Daoy (cell line): ENCODE measurements at places on chromosomes 12 and 14. TPM values are rescaled to one million over a fixed set of nuclear protein-coding genes. Genes with fewer than 3 reads are reported as not detected.
A peak's percentile ranks its signal among the peaks of the same experiment; 100 is the strongest.

The C12orf56 gene
- 0.06 TPM in 1 of 2 replicates, not detected in the other for total RNA-seq

The KRT73 gene
- not detected in 2 replicates for total RNA-seq

The HCAR2 gene
- not detected in 2 replicates for total RNA-seq

The SLC22A17 gene
- 13.8 and 13.9 TPM in 2 replicates for total RNA-seq

The SLC5A8 gene
- total RNA-seq: not detected in 2 replicates

The SYT1 gene
- total RNA-seq: 0.45 and 1.1 TPM in 2 replicates

The KRT3 gene
- total RNA-seq: not detected in 2 replicates

DNA sequence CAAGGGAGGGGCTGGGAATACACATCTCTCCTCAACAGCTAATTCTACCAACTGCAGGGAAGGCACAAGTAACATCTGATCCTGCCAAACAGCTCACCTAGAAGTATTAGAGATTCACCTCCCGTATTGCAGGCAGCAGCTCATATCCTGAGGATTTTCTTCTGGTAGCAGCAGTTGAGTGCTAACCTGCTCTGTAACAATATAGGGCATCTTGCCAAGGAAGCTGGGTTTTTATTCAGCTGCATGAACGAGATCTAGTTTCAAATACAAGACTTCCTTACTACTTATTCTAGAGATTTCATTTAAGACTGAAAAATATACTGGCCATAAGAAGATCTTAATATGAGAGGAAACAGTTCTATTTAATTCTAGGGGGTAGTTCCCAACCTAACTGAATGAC lies 261.4 kb upstream of the USP15 start:
- no peak for DNase-seq

- no peak for DNase-seq
Observed at GRCh38 chr14:58639198-58639565, 1.4 kb downstream of the DACT1 start.

DNA sequence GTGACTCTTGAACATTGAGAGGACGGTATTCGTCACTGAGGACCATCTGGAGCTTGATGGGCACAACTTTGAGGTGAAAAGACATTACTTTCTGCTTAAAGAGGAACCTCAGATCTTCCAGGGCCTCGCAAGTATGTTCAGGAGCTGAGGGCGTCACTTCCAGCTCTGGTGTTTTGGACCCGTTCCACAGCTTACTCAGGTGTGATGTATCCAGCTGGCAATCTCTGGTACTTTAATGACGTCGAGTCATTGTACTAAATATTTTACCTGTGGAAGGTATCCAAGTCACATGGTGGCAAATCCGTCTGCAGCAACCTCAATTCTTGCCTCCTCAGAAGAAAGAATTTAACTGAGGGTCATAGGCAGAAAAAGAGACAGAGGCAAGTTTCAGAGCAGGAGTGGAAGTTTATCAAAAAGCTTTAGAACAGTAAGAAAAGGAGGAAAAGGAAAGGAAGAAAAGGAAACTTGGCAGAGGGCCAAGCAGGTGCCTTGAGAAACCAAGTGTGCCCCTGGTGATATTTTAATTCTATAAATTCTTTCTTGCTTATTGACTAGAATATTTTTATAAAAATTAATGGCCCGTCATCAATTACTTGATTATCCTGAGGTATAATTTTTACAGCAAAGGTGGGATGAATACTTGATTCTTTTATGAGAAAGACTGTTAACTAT lies 250.6 kb downstream of the AEBP2 start:
- DNase-seq: no peak

DNA sequence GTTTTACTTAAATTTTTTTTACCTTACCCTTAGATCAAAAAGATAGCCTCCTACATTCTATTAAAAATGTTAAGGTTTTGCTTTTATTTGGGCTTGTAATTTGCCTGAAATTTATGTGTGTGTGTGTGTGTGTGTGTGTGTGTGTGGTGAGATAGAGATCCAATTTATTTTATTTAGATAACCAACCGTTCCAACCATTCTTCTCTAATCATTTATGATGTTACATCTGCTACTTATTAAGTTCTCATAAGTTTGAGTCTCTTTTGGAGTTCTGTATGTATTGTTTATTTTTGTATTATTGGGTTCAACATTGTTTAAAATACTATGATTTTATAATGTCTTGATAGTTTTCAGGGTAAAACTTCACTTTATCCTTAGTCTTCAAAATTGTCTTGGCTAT lies 70.6 kb upstream of the PAWR start:
- no peak for DNase-seq

DNA sequence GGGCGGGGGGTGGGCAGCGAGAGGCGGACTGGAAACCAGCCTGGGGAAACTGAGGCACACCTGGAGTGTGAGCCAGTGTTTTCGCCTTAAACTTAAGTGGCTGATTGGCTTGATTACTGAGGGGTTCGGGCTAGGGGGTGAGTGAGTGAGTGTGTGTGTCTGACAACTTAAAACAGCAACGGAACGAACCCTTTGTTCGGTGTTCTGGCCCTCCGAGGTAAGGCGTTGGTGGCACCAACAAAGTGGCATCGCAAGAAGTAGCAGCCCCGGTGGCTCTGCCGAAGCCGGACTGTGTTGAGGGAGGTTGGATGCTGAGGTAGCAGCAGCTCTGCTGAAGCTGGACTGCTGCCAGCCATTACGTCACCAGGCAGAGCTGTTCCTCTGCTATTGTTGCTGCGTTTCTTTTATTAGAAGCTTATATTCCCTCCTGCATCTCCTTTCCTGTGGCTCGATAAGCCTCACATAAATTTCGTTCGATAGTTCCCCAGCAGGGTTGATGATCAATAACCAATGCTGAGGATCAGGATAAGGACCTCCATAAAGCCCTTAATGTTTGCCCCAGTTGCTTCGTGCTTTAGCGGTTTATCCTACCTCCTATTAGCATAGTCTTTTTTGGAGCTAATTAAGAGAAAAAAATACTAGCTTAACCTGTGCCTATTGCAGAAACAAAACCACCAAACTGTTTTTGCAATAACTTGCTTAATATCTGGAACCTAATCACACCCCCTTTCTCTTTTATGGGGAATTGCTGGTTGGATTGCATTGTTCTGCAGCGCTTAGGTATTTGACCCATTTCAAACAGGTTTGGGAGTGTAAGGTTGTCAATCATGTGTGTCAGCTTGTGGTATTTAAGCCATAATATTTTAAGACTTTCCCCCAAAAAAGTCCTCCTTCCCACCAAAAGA lies 1.3 kb downstream of the GPR137C start:
- DNase-seq: peak; percentile 95

- peak; percentile 62 for DNase-seq
Observed at GRCh38 chr12:47561746-47562145, 144.1 kb downstream of the RPAP3 start.

DNA sequence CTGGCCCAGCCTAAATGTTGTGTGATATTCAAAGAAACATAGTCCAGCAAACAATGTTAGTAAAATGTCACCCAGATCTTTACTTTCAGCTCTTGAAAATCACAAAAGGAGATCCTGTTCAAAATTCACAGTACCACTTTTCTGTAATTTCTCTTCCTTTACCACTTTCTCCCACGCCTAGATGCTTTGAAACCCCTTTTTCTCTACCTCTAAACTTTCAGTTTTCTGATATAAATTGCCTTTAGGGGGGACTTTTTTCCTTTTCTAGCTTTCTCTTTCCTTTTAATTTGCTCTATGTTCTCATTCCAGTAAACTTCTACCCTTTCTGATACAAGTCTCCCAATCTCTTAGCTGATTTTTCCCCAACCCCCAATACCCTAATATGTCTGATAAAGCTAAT lies 101.8 kb downstream of the LMO3 start:
- no peak for DNase-seq

- DNase-seq: peak; percentile 91
Observed at GRCh38 chr12:27163048-27163715, 80.8 kb upstream of the C12orf71 start.

- no peak for DNase-seq
Observed at GRCh38 chr12:27924350-27925135, 48.0 kb downstream of the PTHLH start.

DNA sequence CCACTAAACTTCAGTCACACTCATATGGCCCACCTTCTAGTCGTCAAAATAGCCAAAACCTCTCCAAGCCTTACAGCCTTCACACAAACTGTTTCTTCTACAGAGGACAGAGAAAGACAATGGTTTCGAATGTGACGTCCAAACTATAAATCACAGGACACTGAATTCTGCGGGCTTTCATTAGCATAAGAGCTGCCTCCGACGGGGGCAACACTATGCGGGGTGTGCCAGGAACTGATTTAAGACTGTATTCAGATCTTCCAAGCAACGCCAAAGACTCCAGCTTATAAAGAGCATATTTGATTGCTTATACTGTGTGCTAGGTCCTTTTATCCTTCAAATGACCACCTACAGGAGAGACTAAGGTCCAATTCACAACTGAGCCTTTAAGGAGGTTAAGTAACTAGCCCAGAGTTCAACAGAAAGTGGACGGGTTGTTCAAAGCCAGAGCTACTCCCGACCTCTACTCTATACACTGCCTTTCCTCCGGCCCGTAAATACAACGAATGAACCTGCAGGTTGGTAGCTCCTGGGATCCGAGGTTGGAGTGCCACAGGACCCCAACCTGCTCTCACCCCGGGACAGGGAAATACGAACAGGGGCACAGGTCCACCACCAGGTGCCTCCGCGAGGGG lies 575 bp downstream of the L2HGDH start:
- DNase-seq: no peak

DNA sequence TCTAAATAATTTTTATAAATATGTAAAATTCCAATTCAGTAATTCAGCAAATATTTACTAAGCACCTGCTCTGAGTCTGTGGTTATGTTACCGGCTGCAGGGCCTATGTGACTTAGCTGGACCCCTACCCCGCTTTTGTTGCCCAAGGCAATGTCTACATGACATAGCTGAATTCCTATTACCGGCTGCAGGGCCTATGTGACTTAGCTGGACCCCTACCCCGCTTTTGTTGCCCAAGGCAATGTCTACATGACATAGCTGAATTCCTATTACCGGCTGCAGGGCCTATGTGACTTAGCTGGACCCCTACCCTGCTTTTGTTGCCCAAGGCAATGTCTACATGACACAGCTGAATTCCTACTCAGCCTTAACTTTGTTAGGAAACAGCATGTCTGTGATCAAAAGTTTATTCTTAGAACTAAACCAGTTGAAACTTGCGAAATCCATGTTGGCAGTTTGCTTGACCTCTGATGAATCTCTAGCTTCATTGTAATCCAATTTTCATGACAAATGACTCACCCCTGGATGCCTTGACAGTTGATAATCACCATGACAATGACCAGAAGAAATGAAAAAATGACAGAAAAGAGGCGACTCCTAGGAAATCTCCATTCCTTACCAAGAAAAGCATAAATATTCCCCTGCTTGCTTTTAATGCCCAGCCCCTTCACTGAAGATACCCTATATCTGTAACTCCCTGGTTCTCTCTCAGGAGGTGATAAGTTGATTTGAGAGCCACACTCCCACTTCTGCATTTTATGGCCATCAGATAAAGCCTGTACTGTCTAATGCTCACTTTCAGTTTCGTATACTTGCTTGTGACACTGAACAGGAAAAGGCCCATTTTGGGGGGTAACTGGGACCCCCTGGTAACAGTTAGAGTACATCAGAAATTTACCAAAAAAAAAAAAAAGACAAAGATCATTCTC lies 148.4 kb upstream of the SYT10 start:
- peak; percentile 1 for DNase-seq

- DNase-seq: no peak
Observed at GRCh38 chr14:83814896-83815295, 1715.0 kb upstream of the FLRT2 start.

DNA sequence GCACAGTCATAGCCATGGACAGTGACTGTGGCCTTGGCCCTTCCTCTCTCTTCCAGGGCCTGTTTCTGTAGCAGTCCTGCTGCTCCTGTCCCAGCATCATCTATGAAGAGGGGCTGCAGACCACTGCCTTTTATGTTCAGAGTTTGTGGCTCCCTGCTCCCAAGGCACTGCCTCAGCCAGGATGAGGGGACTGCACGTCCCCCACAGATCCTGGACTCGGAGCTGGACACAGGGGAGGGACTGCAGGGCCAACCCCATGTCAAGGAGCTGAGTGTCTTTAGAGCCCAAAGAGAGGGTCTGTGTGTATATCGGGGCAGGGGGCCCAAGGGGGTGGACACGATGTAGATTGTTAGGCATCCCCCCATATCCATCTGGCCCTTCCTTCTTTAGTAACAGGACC lies 60.6 kb upstream of the DIO3 start:
- no peak for DNase-seq

GRCh38 chr12:26853303-26854030 lies 20.5 kb upstream of the ITPR2 start:
- DNase-seq: peak; percentile 70

DNA sequence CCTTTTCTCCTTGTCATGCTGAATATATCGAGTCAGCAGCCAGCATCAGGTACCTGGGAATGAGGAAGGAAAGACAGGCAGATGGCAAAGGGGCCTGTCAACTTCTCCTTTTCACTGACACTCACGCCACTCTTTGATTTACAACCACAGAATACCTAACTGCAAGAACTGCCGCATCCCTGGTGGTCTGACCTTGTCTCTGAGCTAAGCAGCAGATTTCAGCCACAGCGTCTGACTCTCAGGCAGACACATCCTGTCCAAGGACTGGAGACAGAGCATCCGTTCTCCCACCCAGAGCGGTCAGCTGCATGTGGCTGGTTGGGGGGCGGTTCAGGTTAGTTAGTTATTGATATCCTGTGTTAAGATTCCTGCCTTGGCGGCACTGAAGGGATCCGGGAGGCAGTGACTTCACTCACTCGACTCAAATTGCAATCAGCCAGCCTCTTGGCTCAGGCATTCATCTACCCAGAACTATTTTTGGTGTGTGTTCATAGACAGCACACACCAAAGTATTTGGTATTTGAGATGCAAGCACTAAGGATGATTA lies 11.2 kb upstream of the MAP1LC3B2 start:
- peak; percentile 8 for DNase-seq

- no peak for DNase-seq
Observed at GRCh38 chr14:24798911-24799462, 165.0 kb upstream of the GZMB start.

DNA sequence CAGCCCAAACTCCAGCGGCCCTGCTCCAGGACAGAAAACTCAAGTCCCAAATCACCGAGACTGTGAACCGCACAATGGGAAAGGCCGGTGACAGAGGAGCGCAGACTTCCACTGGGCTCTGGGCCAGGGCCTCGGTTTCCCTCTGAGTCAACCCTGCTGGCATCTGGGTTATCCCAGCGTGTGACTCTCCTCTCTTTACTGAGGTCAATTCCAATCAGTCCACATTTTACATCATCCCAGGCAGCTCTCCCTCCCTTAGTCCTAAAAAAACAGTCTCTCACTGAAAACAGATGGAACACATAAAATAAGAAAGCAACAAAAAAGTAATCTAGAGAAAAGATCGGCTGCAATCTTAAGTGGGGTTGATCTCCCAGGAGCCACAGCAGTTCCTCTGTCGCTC lies 36.9 kb downstream of the ITPK1 start:
- DNase-seq: no peak
